ENCODE measurements at places on chromosomes 6 and 20.

DNA sequence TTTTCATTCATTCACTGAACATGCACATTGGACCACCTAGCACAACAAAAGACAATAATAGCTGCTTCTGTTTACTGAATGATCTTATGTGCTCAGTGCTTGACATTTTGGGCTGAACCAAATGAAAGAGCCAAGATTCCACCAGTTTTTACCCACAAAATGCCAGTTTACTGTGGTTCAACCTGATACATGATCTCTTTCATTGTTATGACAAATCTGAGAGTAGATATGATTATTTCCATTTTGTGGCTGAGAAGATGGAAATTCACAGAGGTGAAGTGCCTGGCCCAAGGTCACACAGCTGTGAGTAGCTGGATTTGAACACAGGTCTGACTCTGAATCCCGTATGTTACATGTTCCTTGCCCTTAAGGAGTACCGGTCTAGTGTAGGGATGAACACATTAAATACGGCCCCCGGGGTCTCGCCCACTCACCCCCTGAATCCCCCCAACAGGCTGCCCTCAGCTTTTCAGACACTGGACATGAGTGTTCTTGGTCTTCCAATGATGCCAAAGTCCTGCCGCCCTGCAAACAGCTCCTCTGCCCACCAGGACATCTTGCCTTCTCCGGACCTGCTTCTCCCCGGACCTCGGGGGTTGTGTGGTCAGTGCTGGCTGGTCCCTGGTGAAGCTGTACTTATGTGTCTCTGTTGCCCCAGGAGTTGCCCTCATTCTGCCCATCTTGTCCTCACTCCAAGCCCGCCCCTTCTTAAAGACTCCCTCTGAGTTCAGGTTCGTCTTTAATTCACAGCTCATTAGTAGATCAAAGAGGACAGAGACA is 58.6 kb upstream of the SLC32A1 start:
- DNase-seq: no peak

- DNase-seq: no peak
Measured at GRCh38 chr6:43336382-43336781, 27.8 kb upstream of the CRIP3 start.

DNA sequence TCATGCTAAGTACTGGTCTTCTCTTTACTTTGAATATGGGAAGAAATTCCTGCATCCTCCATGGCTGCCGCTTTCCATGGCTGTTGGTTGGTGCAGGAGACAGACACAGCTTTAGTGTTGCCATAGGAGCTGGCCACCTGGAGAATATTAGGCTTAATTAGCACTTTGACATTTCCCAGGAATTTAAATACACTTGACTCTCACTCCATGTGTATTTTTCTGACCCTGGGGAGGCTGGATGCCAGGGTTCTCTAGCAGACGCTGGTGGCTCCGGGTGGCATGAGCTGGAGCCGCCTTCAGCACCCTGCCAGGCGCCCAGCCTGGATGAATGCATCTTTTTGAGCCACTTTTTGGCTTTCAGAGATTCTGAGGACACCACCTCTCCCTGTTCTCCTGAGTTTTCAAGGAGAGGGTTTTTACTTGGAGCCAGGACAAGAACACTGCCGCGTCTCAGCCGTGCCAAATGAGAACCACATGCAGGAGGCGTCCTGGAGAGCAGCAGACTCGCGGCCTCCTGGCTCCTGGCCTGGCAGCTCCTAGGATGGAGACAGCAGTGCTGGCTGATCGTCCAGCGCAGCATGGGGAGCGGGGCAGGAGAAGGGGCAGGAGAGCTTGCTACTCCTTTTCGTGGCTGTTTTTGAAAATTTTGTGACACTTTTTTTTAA is 258.8 kb downstream of the SMOC2 start:
- DNase-seq: no peak

- DNase-seq: no peak
Measured at GRCh38 chr20:48597521-48598302, 230.1 kb downstream of the PREX1 start.

GRCh38 chr20:6704132-6704861 is 63.2 kb upstream of the BMP2 start:
- no peak for DNase-seq

- no peak for DNase-seq
Measured at GRCh38 chr6:2900821-2901644, 2.1 kb downstream of the SERPINB9 start.

- no peak for DNase-seq
Measured at GRCh38 chr20:50900261-50900660, 31.0 kb downstream of the ADNP start.

DNA sequence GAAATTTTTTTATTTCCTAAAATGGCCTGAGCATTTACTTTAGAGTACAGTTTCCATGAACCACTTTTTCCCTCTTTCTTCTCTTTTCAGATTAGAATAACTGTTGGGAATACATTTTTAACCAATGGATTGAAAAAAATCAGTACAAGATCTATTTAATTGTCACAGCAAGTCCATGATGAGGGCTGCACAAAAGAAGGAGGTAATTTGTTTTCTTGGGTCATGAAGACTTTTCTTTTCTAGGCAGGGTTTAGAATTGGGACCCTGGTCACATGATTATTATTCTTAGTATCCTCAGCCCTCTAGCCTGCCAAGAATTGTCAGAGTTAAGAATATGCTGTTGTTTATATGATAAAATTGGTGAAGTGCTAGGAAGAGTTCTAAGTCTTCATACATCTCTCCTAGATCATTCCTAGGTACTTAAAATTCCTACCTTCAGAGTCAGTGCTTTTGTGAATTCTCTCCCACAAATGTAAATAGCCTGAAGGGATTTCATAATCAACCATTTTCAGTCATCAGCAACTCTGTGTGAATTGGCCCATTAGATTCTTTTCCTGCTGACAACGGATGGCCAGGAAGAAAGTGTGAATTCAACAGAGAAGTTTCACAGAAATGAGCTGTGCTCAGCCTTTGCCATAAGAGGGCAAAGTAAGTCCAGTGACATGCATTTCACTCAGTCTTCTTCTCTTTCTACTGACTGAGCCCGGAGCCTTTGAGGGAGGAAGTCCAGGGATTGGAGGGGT is 32.4 kb upstream of the TPBG start:
- no peak for DNase-seq

DNA sequence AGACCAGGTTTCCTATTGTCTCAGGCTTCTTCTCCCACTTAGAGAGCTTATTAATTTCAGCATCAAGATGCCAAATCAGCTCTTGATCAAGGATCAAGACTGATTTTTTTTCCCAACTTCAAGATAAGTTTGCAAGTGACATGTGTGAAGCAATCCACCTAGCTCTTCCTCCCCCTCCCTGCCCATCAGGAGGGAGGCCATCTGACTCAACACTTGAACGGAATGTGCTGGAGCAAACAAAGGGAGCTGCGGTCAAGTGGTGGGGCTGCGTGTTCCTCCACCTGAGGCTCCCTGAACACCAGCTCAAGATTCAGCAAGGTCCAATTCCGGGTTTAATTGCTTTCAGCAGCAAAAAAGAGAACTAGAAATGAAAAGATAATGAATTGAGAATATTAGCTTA is 38.7 kb downstream of the TTI1 start:
- DNase-seq: no peak

GRCh38 chr6:143034689-143035334 is 25.9 kb upstream of the AIG1 start:
- DNase-seq: no peak

DNA sequence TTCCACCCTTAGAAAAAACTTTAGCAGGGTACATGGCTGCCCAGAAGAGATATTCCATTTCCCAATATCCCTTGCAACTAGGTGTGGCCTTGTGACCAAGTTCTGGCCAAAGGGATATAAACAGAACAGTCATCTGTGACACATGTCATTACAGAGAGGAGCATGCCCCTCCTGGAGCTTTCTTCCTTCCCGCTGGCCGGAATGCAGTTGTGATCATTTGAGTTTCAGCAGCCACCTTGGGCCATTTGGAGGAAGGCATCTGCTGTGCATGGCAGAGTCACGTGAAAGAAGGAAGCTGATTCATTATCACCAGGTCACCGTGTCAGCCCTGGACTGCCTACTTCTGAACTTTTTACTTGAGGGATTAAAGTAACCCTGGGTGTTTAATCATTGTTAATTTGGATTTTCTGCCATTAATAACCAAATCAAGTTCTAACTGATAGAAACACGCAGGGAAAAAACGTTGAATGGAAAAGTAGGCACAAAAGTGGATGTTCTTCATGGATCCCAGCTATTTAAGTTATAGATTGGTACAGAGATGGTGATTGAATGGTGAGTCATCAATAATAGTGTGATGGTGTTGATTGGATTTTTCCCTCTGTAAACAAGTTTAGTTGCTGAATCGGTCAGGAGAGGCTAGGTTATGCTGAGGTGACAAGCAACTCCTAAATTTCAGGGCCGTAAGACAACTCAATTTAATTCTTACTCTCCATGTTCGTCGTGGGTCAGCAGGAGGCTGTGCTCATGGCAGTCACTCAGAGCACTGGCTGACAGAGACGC is 80.7 kb upstream of the CCDC167 start:
- DNase-seq: no peak

DNA sequence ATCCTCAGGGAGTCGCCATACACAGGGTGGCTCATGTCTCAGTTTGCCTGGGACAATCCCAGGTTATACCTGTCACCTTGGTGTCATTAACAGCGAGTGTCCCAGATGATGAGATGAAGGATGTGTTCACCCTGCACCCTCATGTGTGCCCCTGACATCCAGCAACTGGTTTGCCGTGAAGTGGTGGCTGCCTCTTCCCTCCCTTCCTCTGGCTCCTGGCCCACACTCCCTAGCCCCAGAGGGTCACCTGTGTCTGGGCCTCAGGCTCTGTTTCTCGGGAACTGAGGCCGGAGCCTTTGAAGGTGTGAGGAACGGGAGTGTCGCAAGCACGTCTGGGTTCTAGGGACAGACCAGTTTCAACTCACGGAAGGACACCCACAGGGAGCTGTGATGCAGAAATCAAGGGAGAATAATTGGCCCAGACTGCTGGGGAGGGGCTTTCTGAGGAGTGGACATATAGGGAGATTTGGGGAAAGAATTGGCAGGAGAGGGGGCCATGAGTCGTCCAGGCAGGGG is 35.8 kb upstream of the PHACTR3 start:
- DNase-seq: no peak

GRCh38 chr6:139081471-139081870 is 52.9 kb downstream of the ABRACL start:
- DNase-seq: no peak

DNA sequence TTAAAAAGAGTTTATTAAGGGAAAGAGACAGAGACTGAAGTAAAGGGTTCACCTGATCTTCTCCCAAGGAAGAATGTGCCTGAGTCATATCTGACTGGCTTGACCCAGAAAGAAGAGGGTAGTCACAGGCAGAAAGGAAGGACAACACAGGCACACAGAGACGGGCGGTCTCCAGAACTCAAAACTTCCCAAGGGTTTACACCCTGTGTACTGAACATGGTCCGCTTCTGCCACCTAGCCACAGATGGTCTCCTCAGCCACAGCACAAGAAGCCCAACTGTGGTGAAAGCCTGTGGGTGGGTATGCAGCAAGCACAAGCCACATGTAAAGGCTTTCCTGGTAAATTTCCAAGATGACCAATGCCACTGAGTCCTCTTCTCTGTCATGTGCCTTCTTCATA is 17.2 kb downstream of the UNC5CL start:
- no peak for DNase-seq

- DNase-seq: no peak
Measured at GRCh38 chr6:28618898-28619555, 93.3 kb downstream of the GPX5 start.

DNA sequence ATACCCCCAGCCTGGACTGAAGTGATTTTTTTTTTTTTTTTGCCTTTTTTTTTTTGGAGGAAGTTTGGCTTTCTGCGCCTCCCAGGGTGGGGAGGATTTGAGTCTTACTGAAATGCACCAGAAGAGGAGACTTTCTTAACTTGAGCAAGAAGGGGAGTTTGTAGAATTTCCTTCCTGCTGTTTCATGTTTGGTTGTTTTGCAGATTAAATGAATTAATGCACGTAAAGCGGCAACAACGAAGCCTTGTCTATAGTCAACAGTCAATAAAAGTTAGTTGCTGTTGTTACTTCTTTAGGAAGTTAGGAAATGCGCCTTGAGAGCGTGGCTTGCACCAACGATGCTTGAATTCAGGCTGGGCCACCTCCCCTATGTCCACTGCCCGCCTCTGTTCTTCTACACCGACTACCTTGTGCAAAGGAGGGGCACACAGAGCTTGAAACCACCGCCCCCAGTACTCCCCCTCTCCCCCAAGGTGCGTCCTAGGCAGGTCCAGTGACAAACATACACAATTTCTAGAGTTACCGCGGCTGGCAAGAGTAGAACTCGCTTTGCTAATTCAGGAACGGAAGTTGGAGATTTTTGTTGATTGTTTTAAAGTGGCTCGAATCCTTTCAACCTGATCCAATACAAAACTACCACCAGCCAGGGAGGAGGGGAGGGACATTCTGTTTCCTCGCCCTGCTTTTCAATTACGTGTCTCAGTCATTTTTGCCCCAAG is 830 bp upstream of the CYP24A1 start:
- DNase-seq: no peak

- no peak for DNase-seq
Measured at GRCh38 chr20:57957411-57958049, 247.7 kb upstream of the PMEPA1 start.

DNA sequence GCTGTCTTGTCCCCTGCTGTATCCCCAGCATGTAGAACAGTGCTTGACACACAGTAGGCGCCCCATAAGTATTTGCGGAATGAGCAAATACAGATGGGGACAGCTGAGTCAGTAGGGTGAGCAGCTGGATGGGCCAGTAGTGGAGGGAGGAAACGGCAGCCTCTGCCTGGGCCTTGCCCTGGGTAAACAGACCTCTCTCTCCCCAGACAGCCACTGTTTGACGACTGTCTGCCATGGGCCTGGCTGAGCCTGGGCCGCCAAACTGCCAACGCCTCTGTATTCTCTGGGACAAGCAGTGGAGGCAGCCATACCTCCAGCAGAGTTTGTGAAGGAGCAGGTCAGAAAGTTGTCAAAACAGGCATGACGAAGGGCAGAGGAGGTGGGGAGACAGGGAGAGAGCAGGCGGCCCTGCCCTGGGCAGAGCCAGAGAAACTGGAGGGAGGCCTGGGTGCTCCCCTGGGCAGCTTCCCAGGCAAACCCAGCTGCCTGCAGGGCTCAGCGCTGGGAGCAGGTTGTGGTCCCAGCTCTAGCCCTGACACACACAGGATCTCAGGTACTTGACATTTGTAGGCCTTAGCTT is 15.2 kb downstream of the HNF4A start:
- DNase-seq: no peak

GRCh38 chr20:7348253-7348652 is 580.8 kb downstream of the BMP2 start:
- DNase-seq: no peak

GRCh38 chr6:155143029-155143577 is 120.7 kb upstream of the CLDN20 start:
- peak; percentile 31 for DNase-seq

- DNase-seq: no peak
Measured at GRCh38 chr20:35680452-35681183, 15.9 kb upstream of the CPNE1 start.

Measured in CD4-positive, alpha-beta T cell treated with Interleukin-4 for 1 hour (primary cell).